NCI-H2029 treated with DMSO at 0.1 percent for 48 hours (cell line): ENCODE measurements at places on chromosomes 6 and 20.

DNA sequence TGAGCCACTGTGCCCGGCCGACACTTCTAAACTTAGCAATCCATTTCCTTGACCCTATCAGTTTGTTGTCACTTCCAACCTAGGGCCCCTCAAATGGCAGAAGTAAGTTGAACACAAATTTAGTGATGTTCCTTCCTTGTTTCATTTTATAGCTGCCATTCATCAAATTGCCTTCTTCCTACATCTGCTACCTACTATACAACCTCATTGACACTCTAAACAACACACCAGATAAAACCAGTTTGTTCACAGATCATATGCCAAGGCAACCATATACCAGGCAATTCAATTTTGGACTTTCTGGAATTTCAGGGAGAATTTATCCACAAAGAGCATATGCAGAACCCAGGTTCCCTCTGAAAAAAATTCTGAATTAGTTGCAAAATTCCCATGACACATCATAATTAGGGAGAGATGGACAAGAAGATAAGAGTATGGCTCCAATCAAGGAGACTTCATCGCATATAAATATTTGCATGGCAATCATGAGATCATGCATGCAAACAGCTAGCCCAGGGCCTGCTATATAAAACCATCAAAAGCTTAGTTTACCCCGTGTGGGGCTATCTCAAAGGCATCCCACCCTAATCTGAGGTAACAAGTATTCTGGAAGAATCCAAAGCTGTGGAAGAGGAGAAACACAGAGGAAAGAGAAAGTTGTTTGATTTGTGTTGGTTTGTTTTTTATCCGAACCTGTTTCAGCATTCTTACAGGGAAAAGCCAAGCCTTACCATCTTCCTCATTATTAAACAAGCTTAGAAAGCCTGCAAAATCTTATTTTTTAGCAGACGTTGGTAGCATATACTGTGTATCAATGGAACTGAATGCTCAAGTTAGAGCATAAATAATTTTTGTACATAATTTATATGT is 132.8 kb upstream of the TNFAIP3 start:
- DNase-seq, result no peak

DNA sequence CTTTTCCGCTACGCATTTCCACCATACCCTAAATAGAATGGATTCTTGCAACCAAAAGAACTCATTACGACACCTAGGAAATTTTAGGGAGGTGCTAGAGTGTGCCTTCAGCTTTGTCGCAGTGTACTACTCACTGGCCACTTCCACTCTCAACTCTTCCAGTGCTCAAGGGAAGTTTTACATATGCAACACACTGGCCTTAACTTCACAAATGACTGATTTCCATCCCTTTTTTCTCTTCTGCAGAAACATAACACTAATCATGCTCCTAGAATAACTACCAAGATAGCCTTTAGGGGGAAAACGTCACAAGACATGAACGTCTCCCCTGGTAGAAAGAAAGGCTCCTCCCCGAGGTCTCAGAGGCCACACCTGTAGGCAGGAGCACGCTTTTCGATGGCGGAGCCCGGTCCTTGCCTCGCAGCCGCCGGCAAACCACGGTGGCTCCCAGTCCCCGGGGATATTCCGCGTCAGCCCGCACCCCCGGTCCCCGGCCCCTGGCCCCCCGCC is 584 bp downstream of the LYRM4 start:
- peak; percentile 63 for DNase-seq

DNA sequence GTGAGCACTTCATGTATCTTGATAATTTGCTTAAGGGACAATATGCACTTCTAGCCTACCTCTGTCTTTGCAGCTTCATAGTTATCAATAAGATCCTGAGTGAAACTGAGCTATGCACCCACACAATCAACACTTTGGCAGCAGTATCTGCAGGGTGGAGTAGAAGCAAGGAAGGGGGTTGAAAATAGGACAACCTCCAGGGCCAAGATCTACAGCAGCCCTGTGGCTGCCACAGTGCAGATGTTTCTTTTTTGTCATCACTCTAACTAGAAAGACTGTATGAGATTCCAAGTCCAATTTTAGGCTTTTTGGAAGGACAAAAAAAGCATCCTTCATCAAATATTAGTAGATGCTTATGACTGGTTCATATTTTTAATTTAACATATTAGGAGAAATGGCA is 336.1 kb upstream of the CITED2 start:
- no peak for DNase-seq

DNA sequence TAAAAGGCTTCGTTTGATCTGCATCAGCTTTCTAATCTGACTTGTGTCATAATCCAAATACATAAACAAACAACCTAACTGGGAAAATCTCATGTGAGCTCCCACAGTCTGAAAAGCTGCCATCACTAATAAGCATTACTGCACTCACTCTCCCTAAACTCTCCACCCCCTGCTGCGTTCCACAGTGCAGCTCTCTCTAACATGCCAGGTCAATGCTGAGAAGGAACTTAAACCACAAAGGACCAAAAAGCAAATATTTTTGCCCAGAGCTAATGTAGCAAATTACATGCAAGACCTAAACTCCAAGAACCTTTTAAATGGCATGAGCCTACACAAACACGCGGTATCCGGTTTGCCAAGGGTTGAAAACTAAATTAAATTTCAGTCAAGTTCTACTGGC is 542.3 kb upstream of the JARID2 start:
- DNase-seq, result no peak

DNA sequence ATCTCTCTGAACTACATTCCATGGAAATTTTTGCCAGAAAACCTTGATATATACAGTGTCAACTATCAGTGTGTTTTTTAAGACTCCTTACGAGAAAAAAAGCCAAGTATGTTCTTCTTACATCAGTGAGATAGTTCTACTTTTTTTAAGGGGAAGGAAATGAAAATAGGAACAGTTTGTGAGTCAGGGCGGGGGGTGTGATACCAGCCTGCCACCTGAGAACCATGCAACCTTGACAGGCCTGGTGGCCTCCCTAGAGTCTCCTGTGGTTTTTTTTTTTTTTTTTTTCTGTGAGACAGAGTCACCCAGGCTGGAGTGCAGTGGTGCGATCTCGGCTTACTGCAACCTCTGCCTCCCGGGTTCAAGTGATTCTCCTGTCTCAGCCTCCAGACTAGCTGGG is 96.3 kb upstream of the GCM1 start:
- no peak for DNase-seq

DNA sequence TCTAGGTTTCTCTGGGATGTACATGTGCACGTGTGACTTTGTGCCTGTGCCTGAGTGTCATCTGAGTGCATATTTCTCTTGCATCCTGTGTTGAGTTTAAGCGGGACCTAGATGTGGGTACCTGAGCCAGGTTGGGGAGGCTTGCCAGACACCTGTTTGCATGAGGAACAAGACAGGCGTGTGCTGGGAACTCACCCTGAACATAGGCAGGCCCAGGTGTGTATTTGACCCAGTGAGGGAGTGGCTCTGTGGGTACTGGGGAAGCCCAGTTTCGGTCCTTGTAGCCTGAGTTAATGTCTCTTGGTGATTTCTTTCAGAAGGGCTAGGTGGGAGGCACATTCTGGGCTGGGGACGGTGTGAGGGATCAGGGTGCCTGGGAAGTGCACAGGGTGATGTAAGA is 98.6 kb downstream of the TMEM170B start:
- no peak for DNase-seq

- peak; percentile 97 for DNase-seq
Measured at GRCh38 chr6:116371120-116371917, 572 bp downstream of the DSE start.

GRCh38 chr6:107670792-107671199 is 153.3 kb downstream of the SCML4 start:
- no peak for DNase-seq
